Effector CD4-positive, alpha-beta T cell (primary cell): ENCODE measurements at places on chromosomes 6 and 20.

DNA sequence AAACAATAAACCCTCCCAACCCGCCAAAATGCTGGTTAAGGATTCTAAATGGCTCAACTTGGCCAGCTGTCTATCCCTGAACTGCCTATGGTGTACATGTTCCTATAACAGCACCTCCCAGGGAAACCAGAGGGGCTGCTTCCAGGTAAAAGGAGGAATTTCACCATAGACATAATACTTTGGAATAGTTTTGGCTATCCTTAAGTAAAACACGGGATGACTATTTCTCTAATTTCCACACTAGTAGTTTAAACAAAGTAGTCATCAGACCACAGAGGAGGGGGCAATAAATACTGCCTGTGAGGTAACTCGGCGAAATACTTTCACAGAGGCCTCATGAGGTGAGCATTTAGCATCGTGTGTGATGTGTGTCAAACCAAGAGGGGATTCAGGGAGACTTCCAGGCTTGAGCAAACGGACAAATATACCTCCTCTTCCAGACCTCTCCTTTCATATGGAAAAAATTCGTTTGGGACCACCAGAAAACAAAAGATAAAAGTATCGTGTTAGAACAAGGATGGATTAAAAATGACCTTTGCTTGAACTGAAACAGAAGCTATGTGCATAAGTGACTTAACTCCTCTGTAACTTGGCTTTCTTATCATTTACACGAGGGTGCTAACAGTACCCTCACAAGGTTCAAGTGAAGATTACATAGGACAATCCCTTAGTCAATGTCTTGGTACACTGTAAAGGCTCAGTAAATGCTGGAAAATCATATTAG lies 1.0 kb upstream of the XRN2 start:
- DNase-seq = no peak

DNA sequence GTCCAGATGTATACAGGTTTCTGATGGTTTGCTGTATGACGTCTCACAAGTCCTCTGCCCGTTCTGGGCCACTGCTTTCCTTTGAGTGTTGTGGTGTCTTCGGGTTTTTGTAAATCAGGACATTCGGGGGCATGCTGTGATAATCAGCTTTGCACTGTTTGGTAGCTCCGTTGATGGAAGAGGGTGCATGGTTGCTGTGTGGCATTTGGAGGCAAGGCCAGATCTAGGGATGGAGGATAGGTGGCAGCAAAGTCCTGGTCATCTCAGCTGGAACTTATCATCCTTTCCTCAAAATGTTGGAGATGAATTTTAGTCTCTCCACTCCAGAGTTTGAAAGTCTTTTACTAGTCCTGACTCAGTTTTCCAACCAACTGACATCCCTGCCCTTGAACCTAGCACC lies 91.0 kb downstream of the SCP2D1 start:
- DNase-seq = no peak

DNA sequence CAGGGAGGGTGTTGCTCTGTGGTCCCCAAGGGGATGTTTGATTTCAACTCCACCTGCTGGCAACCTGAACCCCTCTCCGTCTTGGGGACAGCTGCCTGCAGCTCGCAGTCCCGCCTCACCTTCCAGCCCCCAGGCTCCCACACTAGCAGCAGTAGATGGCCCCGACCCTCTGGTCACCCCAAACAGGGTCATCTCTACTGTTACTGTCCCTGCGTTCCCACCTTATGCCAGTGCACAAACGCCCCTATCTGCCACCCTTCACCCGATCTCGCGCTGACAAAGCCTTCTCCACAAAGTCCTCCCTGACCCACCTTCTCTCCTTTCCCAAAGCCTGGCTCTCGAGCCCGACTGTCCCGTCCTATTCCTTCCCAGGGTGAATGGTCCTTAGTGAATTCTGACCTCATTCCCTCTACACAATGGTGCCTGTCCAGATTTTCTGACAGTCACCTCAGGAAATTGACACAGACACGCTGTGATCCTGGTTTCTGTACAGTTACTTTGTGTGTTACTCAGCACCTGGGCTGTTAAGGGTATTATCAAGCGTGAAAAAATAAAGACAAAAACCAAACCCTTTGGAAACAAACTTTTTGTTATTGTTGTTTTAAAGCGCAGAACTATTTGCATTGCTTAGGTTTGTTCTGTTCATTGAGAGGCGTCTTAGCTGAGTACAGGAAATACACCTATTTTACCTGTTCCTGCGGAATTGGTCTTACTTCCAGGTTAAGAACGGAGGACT lies 728 bp downstream of the FUT9 start:
- DNase-seq = no peak

GRCh38 chr6:19983374-19983773 lies 146.2 kb downstream of the ID4 start:
- DNase-seq = no peak

GRCh38 chr6:41630069-41630468 lies 8.2 kb upstream of the MDFI start:
- DNase-seq = no peak

GRCh38 chr6:15473741-15474161 lies 189.1 kb downstream of the DTNBP1 start:
- DNase-seq = no peak
